ENCODE measurements at places on chromosomes 7 and 10.

- no peak for DNase-seq
These were observed 419.1 kb downstream of the ARL4A start for GRCh38 chr7:13106513-13106912.

GRCh38 chr10:15223174-15223573 is 54.7 kb upstream of the NMT2 start:
- DNase-seq = no peak

GRCh38 chr10:17954861-17955260 is 3.1 kb downstream of the SLC39A12 start:
- DNase-seq = no peak

DNA sequence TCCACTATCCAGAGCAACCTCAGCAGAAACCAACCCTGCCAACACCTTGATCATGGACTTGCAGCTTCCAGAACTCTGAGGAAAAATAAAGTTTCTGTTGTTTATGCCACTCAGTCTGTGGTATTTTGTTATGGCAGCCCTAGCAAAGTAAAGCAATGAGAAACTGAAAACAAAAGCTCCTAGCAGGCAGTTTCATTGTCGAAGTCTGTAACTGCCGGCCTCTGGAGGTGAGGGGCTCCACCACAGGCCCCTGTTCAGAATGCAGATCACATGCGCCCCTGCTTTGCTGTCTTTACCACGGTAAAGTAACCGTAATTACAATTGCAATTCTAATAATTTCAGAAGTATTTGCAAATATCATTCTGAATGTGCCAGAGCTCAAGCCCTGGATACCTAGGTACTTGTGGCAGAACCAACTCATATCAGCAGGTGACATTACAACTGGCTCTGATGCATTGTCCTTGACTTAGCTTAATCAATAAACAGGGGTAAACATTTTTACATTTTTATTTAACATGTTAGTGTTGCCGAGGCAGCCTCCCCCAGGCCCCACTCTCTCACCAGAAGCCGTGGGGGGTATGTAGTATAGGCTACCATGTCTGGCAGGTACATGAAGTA is 193.2 kb downstream of the ELMO1 start:
- DNase-seq = no peak

DNA sequence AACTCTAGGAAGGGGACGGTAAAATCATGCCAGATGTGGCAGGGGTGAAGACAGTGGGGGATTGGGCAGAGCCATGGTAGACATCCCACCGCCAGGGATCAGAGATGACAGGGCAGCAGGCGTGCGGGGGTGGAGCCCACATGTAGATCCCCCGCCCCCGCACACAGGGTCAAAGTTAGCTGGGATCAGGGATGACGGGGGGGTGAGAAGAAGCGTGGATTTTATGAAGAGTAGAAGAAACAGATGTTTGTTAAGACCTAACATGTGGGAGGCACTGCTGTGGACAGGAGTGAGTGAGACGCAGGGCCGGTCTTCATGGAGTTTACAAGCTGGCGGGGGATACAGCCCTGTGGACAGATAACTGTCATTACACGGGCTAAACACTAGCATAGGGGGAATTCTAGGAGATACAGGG is 154.0 kb upstream of the KLF14 start:
- DNase-seq = no peak

- no peak for DNase-seq
These were observed 252.3 kb downstream of the CSTF2T start for GRCh38 chr10:51447119-51447518.

- DNase-seq = no peak
These were observed 453.5 kb upstream of the SEMA3A start for GRCh38 chr7:84647797-84648757.

GRCh38 chr7:44280993-44281721 is 44.2 kb downstream of the CAMK2B start:
- DNase-seq = peak; percentile 79

DNA sequence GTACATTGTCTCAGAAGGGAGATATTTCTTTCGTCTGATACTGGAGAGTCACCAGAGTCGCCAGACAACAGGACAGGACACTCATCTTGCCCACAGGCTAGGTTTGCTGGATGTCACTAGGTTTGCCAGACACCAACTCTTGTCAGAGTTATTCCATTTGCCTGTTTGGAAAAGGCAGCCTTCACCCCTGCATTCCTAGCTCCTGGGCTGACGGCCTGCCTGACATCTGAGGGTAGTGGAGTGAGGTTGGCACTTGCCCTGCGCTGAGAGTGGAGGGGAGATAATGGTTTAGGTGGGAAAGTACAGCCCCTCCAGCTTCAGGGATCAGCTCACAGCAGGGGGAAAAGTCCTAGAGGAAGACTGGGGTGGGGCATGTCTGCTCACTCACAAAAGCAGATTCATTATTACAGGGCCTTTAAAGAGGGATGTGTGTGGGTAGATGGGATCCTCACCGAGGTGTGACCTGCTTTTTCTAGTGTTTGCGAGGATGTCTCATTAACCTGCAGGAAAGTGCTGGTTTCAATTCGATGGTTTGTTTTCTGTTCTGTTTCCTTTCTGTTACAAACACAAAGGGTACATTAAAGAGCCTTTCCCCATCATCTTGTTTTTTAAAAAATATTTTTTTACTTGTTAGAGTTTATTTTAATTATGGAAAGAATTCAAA is 79.3 kb upstream of the TNS3 start:
- DNase-seq = no peak

Measured in lower leg skin (tissue), 4 donors.